ENCODE measurements at places on chromosomes 11 and 22. TPM values are rescaled to one million over a fixed set of nuclear protein-coding genes. Genes with fewer than 3 reads are reported as not detected.
A peak's percentile ranks its signal among the peaks of the same experiment; 100 is the strongest.

GRCh38 chr11:67631411-67631810 lies 1.7 kb upstream of the NUDT8 start:
- DNase-seq: no peak
- H3K4me3 ChIP-seq: no peak overlapping the region
- H3K27ac ChIP-seq: peak overlapping the region; percentile 97
- peaks cover 8% of the 10 kb centered on the region for H3K36me3 ChIP-seq

The HOATZ gene
- total RNA-seq: not detected

DNA sequence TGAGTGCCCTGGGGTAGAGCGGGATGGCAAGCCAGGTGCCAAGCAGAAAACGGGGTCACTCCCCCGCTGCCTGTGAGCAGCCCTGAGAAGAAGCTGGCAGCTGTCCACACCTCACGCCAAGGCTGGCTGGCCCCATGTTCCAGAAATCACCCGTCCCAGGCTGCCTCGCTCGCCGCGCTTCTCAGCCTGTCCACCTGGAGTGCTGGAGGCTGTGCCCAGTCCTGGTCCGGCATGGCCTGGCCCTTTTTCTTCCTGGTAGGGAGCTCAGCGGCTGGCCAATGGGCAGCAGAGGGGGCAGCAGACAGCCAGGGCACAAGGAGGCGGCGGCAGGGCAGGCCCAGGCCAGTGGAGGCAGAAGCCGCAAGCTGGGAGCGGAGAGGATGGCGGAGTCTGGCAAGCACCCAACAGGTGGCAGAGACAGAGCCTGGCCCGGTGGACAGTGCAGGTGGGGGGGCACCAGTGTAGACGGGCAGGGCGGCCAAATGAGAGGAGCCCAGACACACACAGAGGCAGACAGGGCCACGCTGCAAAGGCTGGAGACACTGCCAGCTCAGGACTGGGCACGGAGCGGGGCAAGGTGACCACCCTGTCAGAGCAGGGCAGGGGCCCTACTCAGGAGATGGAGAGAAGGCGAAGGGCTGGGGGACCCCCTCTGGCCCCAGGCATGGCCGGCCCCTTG lies 37.2 kb upstream of the TH start:
- H3K4me3 ChIP-seq: no peak overlapping the region
- H3K4me1 ChIP-seq: no peaks in the 10 kb centered on the region
- no peaks in the 10 kb centered on the region for H3K27me3 ChIP-seq
- no peak overlapping the region for H3K27ac ChIP-seq
- H3K36me3 ChIP-seq: no peaks in the 10 kb centered on the region

DNA sequence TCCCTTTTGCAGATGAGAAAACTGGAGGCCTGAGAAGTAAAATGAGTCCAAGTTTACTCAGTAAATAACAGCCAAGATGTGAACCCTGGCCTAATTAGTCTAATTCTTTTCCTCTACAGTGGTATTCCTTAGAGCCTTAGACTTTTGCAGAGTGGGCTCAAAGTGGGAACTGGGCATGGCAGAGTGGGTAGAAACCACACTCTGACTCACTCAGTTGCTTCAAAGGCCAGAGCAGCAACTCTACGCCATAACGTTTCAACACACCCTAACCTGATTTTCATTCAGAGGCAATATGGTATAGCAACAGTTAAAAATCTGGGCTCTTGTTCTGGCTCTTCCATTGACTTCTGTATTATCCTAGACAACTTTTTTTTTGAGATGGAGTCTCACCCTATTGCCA lies 2.8 kb downstream of the THRSP start:
- no peak overlapping the region for H3K27ac ChIP-seq
- DNase-seq: no peak
- H3K4me3 ChIP-seq: no peak overlapping the region
- peaks cover 6% of the 10 kb centered on the region for H3K4me1 ChIP-seq
- no peaks in the 10 kb centered on the region for H3K36me3 ChIP-seq
- H3K27me3 ChIP-seq: no peaks in the 10 kb centered on the region

DNA sequence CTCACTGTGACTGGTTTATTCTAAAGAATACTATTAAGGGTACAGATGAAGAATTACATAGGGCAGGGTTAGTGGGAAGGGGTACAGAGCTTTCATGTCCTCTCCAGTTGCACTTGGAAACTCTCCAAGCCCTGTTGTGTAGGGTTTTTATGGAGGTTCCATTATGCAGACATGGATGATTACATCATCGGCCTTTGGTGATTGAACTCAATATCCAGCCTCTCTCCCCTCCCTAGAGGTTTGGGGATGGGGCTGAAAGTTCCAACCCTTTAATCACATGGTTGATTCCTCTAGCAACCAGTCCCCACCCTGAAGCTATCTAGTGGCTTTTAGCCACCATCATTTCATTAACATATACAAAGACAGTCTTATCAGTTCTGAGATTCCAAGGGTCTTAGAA lies 472.6 kb downstream of the BUD13 start:
- H3K36me3 ChIP-seq: no peaks in the 10 kb centered on the region
- no peaks in the 10 kb centered on the region for H3K27me3 ChIP-seq
- no peak for DNase-seq
- no peak overlapping the region for H3K4me3 ChIP-seq
- H3K27ac ChIP-seq: no peak overlapping the region
- no peaks in the 10 kb centered on the region for H3K4me1 ChIP-seq
